Inflammatory macrophage treated with lipopolysaccharide for 1 hour (primary cell): ENCODE measurements at places on chromosomes 6 and 20.

DNA sequence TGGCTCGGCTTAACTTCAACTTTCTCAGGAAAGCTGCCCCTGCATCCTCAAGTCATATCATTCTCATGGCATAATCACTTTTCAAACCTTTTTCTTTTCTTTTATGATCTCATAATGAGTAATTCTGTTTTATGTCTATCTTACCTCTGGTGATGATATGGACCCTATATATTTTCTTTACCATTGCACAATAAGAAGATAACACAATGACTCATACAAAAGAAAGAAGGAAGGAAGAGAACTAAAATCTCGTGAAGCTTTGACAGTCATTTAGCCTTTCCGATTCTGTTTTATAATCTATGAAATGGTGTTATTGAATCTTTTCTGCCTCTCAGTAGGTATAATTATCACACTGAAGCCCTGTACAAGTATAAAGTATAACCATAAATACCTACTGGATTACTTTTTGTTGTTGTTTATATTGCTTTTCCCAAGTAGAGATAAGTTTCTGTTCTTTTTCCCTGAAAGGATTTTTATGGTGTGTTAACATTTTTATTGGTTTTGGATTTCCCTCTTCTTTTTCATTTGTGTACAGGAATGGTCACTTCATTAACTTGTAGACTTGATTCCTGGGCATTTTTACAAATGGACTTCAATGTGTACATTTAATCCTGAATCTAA is 300.9 kb downstream of the LAMA2 start:
- no peak for DNase-seq

DNA sequence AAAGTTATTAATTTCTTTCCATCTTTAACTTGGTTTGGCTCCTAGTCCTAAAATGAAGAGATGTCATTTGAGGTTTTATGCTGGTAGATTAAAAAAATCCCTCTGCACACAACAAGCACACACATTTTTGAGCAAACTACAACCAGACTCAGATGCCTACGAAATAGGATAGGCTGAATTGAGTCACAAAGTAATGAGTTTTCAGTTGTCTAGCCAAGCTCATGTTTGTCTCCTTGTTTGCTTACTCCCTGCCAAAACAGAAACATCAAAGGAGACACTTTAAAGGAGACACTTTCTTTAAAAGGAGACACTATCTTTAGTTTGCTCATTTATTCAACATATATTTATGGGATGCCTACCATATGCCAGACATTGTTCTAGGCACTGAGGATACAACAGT is 56.2 kb downstream of the TPBG start:
- no peak for DNase-seq

- no peak for DNase-seq
These were observed 231.4 kb downstream of the PAX1 start for GRCh38 chr20:21936720-21937380.

- DNase-seq, result no peak
These were observed 29.8 kb downstream of the UST start for GRCh38 chr6:148776321-148777308.

GRCh38 chr6:27962506-27962905 is 5.5 kb downstream of the OR2B6 start:
- DNase-seq, result no peak

DNA sequence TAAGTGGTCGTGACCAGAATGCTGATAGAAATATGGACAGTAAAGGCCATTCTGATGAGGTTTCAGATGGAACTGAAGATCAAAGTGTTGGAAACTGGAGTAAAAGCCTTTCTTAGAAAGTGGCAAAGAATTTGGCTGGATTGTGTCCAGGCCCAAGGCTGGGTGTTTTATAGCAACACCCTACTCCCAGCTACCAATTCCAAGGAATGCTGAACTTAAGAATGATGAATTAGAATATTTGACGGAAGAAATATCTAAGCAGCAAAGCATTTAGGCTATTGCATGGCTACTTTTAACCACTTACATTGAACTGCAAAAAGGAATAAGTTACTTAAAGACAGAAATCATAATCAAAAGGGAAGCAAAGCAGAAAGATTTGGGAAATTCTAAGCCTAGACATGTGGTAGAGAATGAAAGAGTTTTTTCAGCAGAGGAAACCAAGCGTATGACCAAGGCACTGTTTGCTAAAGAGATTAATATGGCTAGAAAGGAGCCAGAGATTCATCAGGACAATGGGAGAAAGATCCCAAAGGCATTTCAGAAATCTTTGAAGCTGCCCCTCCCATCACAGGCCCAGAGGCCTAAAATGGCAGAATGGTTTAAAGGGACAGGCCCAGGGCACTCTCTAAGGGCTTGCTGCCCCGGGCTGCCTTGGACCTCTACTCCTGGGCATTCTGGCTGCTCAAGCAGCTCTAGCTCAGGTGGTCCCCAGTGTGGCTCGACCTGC is 25.8 kb downstream of the SDHAF4 start:
- no peak for DNase-seq
